ENCODE measurements at places on chromosomes 4 and X. TPM values are rescaled to one million over a fixed set of nuclear protein-coding genes. Genes with fewer than 3 reads are reported as not detected.

DNA sequence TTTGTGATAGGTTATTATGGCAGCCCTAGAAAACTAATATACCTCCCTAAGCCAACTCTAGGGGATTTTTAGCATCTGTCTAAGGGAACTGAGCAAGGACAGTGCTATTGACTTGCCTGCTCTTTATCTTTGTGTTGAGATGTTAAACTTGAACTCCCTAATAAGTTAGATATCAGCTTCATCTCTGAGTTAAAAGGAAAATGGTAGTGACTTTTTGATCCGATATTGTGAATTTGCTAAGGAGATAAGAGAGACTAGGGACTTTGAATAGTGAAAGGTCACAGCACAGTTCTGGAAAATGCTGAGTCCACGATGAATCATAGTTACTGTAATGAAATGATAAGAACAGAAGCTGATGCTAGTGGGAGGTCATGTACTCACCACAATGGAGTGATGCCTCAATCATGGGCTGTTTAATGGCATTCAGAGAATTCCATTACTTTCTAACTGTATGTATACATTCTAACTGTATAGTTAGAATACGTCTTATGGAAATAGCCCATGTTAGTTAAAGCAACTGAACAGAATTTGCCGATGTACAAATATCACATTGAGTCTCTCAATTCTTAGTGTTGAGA is 147.2 kb downstream of the GLRA3 start:
- DNase-seq = no peak

DNA sequence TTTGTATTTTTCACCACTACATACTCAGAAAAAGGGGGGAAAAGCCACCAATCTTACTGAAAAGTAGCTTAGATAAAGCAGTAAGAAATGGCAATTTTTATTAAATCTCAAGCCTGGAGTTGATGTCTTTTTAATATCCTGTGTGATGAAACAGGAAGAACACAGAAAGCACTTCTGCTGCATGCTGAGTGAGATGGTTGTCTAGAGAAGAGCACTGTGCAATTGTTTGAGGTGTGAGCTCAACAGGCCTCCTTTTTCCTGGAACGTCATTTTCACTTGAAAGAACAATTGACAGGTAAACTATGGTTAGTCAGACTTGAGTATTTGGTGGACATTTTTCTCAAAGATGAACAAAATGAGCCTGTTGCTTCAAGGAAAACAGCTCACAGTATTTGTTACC is 73.9 kb downstream of the RTL5 start:
- DNase-seq = no peak

- no peak for DNase-seq
Observed at GRCh38 chrX:155188786-155189185, 27.5 kb upstream of the VBP1 start.

GRCh38 chr4:126221282-126221681 is 906.5 kb downstream of the FAT4 start:
- DNase-seq = no peak

RELL1 gene
- total RNA-seq = 38.9 TPM
